Uterus (tissue), 4 donors: ENCODE measurements at places on chromosomes 4 and X. TPM values are rescaled to one million over a fixed set of nuclear protein-coding genes. Genes with fewer than 3 reads are reported as not detected.

The PFKFB1 gene
- not detected for total RNA-seq

GRCh38 chr4:169716677-169717076 lies 41.1 kb downstream of the HPF1 start:
- DNase-seq, result no peak

DNA sequence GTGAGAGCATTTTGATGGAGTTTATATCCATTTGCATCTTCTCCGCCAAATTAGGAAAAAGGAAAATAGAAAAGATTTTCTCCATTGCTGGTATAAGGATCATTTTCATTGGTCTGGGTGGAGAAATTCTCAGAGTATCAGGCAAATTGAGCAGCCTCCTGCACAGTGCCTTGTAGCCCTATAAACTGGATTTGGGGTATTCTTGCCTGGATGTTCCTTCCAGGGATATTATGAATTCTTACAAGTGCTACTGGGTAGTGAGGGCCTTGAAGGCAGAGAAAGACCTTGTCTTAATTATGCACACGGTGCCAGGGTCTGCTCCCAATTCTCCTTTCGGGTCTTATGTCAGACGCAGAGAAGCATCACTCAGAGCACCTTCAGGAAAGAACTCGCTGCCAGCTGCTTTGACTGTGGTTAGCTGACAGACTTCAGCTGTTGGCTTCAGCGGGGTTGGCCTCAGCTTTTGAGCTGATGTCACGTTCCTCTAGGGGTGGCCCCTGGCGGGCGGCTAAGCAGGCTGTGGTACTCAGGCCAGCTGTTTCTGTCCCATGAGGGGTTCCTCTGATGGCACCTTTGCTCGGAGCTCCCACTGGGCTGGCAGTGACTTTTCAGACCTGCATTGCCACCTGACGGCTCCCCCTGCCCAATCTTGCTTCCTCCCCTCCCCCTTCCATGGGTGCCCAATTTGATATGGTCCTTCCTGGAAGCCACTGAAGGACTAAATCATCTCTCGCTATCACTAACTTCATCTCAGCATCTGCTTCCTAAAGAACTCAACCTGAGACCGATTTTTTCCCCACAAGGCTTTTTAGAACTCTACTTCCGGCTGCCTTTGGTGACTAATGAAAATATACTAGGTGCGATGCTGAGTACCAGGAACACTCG lies 519.5 kb downstream of the BCOR start:
- no peak for DNase-seq

DNA sequence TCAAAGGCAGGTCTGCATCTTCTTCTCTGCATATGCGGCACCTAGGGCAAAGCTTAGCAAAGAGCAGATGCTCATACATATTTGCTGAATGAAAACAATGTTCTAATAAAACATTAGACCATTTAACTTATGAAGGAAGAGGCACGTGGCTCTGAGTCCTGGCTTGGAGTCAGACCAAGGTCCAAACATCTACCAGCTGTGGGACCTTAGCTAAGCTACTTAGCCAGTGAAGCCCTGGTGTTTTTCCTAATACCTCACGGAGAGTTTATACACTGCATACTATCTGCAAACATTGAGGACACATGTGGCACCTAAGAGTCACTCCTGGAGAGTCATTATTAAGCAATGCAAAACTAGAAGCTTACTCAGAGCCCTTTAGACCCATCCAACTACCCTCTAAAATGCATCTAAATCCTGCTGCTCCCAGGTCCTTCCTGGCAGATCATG lies 9.0 kb downstream of the PDGFC start:
- peak; percentile 83 for DNase-seq

DNA sequence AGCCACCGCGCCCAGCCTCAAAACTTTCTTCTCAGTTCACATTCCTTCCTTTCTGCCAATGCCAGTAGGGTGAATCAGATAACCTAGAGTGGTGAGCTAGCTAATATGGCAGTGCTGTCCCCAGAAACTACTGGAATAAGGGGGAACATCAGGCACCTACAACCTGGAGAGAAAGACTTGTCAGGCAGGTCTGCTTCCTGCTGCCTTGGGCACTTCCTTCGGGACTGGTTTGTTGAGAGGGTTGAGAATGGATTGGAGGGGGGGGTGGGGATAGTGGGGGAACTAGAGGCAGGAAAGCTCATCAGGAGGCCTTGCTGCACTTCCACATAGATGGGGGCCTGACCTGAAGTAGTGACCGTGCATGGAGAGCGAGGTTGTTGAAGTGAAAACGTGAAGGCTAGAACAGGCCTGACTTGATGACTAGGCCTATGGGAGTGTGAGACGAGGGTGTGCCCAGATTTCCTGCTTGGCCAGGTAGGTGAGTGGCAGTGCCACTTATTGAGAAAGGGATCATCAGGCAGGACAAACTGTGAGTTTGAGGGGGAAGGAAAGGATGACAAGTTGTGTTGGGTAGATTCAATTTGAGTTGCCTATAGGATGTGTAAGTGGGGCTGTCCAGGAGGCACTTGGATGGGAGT lies 33.4 kb downstream of the SLC25A5 start:
- DNase-seq, result no peak

- no peak for DNase-seq
Measured at GRCh38 chr4:53196882-53197771, 168.7 kb downstream of the SCFD2 start.

The DCLK2 gene
- total RNA-seq, result 6.9 TPM

The TMPRSS11D gene
- total RNA-seq, result not detected

The JAKMIP1 gene
- not detected for total RNA-seq

DNA sequence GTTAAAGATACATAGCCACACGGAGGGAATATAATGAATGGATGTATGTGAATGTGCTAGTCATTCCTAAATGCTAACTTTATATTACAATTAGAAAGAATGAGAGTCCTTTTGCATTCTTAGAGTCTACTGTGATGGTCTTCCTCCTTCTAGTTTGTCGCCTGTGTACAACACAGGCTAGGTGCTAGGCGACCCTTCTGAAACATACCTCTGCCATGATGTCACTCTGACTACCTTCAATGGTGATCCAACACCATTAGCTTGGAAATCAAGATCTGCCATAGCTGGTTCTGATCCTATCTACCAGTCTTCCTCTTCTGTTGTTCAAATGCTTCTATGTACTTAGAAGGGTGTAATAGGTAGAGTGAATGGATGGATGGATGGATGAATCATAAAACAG lies 151.2 kb downstream of the MGST2 start:
- no peak for DNase-seq

The LUZP4 gene
- not detected for total RNA-seq

DNA sequence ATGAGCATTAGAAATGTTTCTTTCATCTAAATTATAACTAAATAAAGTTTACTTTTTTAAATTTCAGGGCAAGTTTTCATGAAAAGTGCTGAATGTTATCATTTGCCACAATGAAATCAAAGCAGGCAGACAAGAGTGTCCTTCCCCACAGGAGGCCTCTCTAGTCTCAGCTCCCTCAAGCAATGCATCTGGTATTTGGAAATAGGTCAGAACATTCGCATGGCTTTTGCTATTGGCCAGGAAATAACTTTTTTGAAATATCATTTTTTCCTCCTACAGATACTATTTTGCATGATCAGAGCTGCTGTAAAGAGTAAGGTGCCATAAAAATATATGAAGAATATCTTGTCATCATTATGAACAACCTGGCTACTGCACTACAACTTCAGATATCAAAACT lies 41.1 kb downstream of the MAD2L1 start:
- no peak for DNase-seq

The GPRASP3 gene
- total RNA-seq, result 14.1 TPM

DNA sequence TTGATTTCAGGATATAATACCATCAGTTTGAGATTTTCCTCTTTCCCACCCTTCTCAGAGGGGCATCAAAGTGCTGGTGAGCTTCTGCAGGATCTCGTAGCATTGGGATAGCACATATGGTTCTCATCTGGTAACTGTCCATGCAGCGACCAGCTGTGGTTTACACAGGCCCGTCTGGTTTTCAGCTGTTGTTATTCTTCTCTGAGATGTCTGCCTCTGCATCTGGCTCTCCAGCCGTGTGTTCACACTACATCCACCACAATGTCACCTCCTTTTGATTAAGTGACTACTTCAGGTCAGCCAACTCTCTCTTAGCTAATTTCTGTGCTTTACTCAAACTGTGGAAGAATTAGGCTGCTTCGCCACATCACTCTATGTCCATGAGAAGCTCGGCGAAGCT lies 676.7 kb upstream of the TENM3 start:
- DNase-seq, result no peak

DNA sequence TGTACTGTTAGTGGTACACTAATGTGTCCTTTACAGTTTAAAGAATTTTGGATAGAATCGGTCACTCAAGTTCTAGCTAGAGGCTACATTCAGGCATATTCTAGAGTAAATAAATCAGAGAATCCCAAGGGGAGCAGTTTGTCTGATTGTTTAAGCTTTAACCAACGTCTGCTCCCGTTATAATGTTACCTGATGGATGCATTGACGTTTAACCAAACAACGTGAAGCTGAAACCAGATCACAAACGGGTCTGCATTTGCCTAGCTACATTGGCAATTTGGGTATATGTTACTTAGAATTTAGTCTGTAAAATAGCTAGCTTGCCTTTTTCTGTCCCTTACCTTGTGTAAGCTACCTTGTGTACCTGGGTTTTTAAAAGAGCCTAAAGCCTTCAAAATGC lies 1.6 kb downstream of the PI4K2B start:
- no peak for DNase-seq

DNA sequence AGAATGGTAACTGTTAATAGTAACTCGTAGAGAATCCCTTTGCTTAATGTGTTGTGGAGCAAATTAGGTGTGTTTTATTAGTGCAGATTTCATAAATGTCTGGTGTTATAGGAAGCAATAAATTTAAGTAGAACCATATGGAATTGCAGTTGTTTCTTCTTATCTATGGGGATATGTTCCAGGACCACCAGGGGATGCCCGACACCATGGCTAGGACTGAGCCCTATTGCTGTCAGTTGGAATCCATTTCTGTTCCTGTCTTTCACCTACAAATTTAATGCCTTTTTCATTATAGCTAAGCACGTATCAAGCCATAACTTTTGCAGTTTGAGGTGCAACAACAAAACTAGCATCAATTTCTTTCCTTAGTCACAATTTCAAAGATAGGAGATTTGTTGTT lies 72.5 kb downstream of the DDIT4L start:
- no peak for DNase-seq

GRCh38 chr4:182265881-182266280 lies 22.7 kb downstream of the TENM3 start:
- no peak for DNase-seq

The SPANXN4 gene
- not detected for total RNA-seq

The NKX3-2 gene
- total RNA-seq, result not detected

The SLC9B2 gene
- total RNA-seq, result 25.6 TPM
